ENCODE measurements at places on chromosomes 11 and 22.

GRCh38 chr11:134581121-134581626 lies 169.1 kb upstream of the B3GAT1 start:
- no peak for DNase-seq

GRCh38 chr11:115344846-115345245 lies 159.4 kb downstream of the CADM1 start:
- no peak for DNase-seq

GRCh38 chr11:68963779-68964178 lies 17.0 kb downstream of the MRGPRD start:
- DNase-seq = no peak

GRCh38 chr22:44604991-44605390 lies 97.0 kb upstream of the PRR5 start:
- no peak for DNase-seq

- no peak for DNase-seq
These were observed 63.9 kb downstream of the UVRAG start for GRCh38 chr11:75878933-75879332.

DNA sequence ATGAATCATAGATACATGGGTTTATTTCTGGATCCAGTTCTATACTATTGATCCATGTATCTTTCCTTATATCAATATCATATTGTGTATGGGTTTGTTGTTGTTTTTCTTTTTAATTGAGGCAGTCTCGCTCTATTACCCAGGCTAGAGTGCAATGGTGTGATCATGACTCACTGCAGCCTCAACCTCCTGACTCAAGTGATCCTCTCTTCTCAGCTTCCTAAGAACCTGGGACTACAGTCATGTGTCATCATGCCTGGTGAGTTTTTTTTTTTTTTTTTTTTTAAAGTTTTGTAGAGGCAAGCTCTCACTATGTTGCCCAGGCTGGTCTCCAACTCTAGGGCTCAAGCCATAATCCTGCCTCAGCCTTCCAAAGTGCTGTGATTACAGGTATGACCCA lies 1589.4 kb upstream of the TENM4 start:
- DNase-seq = no peak

GRCh38 chr22:50276143-50276542 lies 6.0 kb upstream of the MAPK11 start:
- no peak for DNase-seq

GRCh38 chr11:124752471-124753102 lies 532 bp upstream of the VSIG2 start:
- no peak for DNase-seq

DNA sequence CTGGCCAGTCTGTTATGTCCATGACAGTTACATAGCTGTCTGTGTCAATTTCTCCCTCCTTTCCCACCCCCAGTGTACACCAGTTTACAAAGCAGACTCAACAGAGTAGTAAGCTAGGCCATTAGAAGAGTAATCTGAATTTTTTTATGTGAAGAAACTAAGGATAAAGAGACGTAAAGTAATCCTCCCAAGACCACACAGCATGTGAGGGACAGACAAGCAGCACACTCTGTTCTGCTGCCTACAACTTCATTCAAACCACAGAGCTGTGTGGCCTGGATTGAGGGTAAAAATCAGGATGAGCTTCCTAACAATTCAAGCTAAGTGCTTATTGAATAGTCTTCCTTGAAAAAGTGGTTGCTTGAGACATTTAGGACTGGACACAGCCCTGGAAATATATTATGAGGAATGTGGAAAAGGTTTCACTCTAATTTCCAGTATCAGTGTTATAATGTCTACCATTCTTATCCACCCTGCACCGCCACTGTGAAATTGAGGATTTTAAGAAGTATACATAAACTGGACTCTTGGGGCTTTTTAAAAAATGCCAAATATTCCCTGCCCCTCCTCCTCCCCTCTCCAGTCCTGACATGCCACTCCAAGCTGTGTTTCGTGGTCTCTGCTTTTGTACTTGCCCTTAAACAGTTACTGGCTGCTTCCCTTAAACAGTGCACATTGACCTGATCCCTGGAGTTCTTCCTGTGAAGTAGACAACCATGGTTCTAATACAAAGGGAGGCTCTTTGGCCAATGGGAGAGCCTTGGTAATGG lies 40.9 kb downstream of the EXT2 start:
- no peak for DNase-seq

DNA sequence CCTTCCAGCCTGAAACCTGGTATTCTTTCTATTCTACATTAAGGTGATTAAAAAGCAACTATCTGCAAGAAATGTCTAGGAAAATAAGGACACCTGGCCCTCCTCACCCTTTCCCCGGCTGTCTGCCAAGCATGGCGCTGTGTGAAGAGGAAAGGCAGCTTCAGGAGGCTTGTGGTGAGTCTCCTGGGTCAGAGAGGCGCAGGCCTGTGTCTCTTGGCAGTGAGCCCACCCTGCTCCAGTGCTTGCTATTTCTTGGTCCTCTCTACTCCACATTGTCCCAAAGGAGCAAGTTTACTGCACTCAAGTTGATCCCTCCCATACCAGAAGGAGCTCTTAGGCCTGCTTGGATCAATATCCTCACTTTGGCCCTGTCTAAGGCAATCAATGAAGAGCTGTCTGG lies 520.7 kb upstream of the B3GAT1 start:
- no peak for DNase-seq

GRCh38 chr11:86482692-86483091 lies 108.0 kb downstream of the CCDC81 start:
- DNase-seq = no peak

DNA sequence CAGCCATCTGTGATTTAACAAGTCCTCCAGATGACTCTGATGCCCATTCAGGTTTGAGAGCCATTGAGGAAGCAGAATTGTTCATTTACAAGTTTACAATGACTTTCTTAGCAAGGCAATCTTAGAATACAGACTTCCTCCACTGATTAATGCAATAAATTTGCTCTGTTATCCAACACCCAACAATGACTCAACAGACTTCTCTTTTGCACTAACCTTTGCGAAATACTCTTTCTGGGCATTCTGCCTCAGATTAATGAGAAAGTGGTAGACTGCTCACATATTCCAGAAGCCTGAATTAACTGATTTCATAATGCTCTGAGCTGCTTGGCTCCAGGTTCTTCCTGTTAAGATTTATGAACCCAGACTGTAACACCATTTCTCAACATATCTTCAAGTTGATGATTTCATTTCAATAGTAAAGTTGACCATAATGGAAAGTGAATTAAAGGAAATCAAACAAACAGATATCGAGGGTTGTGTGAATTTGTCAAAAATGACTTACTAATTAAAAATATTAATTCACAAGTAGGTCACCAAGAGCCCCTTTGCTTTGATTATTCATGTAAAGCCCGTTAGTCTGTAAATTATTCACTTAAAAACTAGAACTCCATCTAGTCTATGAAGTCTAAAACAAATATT lies 70.5 kb upstream of the BLID start:
- no peak for DNase-seq

DNA sequence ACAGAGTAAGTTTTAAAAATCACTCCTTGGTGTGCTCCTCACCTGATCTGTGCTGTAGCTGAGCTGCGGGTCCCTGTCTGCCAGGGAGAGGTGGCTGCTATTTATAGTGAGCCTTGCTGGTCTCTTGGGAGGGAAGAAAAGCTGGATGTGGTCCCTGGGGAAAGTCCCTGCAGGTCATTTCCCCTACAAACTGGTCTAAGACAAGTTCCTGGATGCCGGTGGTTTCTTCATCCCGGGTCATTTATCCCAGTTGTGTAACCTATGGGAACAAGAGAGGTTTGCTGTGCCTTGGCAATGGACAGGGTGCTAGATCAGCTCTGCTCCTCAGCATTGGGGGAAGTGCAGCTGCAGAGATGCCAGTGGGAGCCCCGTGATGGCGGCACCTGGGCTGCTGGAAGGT lies at the start of gene SAA2:
Gene SAA2, minus strand, starts transcription at position 108 of the 400 bp plus-strand sequence. CDS start 657 bp downstream, outside the sequence.
- DNase-seq = no peak

GRCh38 chr11:66475349-66476172 lies 4.7 kb upstream of the DPP3 start:
- DNase-seq = no peak

DNA sequence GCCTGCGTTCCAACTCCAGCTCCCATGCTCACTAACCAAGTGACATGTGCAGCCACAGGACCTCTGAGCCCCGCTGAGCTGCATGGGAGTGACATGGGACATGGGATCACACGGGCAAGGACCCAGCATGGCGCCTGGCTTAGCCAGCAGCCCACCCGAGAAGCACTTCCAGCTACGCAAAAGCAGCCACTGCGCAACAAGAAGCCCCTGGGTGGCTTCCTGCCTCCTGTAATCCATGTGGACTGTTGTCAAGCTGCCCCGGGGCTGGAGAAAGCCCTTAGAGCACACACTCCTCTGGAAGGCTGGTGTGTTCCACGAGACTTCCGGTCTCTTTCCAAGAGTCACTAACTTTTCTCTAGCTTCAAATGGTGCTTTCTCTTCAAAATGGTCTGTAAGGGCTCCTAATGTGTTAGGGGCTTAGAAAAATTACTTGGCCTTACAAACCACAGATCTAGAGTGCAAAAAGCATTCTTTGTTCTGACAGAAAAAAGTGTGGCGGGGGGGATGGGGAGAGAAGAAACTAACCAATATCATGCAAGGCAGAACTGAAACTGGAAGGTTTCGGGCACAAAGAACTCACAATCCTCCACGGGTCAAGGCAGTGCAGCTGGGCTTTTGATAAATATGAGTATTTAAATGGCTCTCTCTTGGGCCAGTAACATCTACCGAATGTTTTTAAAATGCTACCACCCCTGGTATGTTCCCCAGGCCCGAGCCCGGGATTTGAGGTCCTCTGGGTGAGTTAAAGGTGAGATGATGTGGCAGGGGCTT lies 5.5 kb downstream of the C11orf24 start:
- DNase-seq = no peak

GRCh38 chr11:35554491-35555437 lies 29.3 kb upstream of the PAMR1 start:
- DNase-seq = no peak

- DNase-seq = no peak
These were observed 14.5 kb downstream of the YPEL4 start for GRCh38 chr11:57635246-57635645.

GRCh38 chr11:1049431-1049891 lies 12.9 kb upstream of the MUC6 start:
- DNase-seq = no peak

DNA sequence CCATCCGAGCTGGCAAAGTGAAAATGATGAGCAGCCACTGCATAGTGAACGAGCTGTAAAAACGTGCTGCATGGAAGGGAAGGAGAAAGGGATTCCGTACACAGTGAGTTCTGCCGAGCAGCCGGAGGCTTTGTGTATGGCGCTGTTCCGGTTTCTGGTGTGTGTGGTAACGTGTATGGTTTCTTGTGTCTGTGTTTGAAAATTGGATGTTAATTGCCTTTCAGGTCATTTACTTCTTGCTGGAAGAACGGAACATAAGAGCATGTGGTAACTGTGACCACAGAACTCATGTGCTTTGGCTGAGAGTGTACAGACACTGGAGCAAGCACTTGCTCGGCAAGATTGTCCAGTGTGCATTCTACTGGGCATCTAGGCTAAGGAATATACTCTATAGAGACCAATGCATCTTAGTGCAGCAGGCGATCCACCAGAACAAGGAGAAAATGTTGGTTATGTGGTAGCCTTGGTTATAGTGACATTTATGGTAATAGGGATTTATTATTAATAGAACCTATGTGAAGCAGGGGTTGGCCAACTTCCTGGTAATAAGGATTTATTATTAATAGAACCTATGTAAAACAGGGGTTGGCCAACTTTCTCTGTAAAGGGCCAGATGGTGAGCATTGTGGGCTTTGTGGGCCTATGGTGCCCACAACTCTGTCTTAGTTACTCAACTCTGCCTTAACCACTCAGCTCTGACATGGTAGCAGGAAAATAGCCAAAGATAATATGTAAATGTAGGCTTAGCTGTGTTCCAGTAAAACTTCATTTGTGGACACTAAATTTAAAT lies 49.2 kb downstream of the GRAMD1B start:
- no peak for DNase-seq

DNA sequence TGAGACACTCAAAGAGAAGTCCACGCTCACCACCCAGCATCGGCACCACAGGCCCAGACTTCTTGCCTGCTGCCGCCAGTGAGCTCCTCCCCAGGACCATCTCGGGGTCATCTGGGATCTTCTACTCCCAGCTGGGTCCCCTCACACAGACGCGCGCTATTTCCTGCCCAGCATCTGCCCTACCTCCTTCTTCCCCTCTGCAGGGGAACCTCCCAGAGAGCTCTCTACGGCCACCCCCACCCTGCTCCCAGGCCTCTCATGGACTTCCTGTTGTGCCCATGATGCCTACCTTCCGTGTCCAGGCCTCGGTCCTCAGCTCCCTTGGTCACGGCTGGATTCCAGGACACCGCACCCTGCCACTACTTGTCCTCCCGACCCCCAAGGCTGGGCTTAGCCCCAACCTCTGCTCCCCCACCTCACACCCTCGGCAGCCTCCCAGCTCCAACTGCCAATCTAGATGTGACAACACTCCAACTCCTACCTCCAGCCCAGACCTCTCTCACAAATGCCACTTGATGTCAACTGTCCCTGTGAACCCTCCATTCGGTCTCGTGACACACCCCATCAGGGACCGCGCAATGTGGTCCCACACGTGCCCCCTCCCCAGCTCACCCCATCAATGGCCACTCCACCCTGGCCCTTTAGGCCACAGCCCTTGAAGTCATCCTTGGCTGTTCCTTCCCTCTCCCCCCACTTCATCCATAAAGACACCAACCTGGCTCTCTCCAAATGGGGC lies 45.3 kb downstream of the SGSM3 start:
- DNase-seq = no peak

- DNase-seq = no peak
These were observed 1.8 kb downstream of the IGF2 start for GRCh38 chr11:2137202-2138067.

DNA sequence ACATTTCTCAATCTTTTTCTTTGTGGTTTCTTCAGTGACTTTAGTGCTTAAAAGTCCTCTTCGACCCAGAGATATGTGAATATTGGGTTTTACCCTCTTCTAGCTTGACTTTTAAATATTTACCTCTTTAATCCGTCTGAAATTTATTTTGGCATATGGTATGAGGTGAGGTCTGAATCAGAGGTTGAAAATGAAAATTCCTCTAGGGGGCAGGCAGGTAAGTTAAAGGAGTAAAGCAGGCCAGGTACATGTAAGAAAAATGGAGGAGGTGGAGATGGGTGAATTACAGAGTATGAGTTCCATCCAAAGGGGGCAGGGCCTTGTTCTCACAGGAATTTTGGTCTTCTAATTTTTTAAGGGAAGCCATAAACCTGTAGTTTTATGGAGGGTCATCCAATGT lies 263.8 kb upstream of the NARS2 start:
- no peak for DNase-seq

- no peak for DNase-seq
These were observed 290.7 kb upstream of the MPPED2 start for GRCh38 chr11:30876663-30877396.

- no peak for DNase-seq
These were observed 67.3 kb downstream of the GAS2 start for GRCh38 chr11:22733475-22734248.

GRCh38 chr11:8997451-8997850 lies 6.3 kb downstream of the NRIP3 start:
- DNase-seq = no peak

- DNase-seq = no peak
These were observed 12.3 kb downstream of the MB start for GRCh38 chr22:35604621-35605368.

Data from stimulated activated CD4-positive, alpha-beta T cell treated with anti-CD3 and anti-CD28 coated beads, Interleukin-15, amount 100 ng/mL, for 1 hour (primary cell).